ENCODE measurements at places on chromosomes 2 and 18.
A peak's percentile ranks its signal among the peaks of the same experiment; 100 is the strongest.

DNA sequence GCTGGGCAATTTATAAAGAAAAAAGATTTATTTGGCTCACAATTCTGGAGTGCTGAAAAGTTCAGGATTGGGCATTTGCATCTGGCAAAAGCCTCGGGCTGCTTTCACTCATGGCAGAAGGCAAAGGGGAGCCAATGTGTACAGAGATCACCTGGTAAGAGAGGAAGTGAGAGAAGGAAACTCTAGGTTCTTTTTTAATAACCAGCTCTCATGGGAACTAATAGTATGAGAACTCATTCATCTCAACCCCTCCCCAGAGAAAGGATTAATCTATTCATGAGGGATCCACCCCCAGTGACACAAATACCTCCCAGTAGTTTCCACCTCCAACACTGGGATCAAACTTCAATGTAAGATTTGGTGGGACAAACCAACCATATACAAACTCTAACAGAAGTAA is 129.0 kb downstream of the EVA1A start:
- DNase-seq, result no peak

DNA sequence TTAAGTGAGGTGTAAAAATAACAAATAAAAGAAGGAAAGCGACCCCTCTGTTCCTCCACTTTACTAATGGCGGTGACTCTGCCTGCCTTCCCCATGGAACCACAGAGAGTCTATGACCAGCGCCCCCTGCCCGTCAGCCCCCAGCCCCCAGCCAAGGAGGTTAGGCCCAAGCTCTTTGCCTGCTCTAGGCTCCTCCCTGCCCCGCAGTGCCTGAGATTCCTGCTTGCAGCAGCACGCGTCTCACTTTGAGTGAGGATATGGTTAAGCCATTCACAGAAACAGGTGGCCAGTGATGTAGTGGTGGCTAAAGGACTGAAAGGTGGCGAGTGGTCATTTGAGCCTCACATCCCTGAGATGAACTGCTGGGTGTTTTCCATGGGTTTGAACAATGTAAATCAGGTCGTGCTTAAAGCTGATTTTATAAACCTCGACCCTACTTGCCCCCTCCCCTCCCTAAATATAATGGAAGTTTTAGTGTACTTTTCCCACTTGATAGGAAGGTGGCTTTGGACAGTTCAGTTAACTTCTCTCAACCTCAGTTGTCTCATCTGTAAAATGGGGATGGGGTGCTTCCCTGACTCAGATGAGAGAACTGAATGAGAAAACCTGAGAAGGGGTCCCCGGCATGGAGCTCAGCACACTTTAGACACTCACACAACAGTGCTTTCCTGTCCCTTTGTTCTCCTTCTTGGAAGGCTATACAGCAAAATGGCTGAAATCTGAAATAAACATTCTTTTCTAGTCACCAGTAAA is 46.5 kb downstream of the IL1RL2 start:
- no peak for DNase-seq

DNA sequence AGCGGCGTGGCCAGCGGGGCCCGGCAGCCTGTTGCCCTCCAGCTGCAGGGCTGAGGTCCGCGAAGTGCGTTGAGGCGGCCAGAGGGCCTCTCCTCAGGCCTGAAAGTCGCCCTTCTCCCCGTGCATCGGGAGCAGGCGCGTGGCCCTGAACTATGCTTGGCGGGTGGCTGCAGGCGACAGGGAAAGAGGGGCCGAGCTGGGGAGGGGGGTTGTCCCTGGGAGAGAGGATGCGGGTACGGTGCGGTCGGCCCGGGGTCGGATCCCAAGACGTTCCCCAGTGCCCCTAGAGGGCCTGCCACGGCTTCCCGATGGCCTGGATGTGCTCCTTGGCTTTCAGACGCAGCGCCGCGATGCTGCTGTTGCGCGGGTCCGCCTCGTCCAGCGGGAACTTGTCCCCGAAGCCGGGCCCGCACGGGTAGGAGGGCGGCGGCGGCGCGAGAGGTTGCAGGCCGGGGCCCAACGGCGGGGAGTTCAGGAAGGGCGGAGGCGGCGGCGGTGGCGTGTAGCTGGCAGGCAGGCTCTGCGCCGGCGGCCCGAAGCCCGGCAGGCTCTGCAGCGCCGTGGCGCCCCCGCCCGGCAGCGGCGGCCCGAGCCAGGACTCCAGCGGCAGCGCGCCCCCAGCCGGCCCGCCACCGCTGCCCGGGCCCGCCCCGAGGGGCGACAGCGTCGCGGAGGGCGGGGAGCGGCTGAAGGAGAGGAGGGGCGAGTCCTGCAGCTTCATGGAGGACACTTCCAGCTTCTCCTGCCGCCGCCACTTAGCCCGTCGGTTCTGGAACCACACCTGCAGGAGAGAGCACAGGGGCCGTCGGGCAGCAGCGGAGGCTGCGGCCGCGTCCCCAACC is 4.3 kb downstream of the RAX start:
- DNase-seq, result peak; percentile 34

GRCh38 chr18:27447451-27447881 is 262.4 kb upstream of the CHST9 start:
- no peak for DNase-seq

- DNase-seq, result no peak
These were observed 78.0 kb upstream of the SH3BP4 start for GRCh38 chr2:234873828-234874173.

DNA sequence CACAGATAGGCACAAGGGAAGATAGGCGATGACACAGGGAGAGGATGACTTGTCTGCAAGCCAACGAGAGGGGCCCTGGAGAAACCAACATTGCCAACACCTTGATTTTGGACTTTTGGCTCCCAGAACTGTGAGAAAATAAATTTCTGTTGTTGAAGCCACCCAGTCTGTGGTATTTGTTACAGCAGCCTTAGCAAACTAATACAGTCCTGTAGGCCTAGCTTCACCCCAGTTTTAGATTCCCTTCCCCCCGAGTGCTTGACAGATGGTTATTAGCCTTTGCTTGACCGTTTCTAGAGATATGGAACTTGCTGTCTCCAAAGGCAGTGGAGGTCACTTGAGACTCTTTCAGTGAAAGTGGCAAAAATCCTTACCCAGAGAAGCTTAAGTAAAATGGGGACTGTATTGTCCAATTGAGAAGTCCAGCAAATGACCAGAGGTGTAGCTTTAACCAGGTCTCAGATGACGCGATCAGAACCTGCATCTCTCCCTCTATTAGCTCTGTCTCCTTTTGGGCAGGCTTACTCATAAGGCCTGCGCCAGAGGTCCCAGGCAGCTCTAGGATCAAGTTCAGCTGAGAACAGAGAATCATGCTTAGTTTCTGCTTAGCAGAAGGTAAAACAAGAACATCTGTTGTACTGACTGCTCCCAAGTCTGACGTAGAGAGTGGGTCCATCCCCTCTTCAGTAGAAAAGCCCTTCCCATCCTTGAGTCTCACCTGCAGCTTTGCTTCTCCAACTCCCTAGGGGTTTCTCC is 50.4 kb downstream of the MFSD6 start:
- no peak for DNase-seq

GRCh38 chr2:161796192-161796591 is 172.0 kb downstream of the SLC4A10 start:
- peak; percentile 18 for DNase-seq
